Activated CD4-positive, alpha-beta memory T cell treated with anti-CD3 and anti-CD28 coated beads for 36 hours (primary cell): ENCODE measurements at places on chromosomes 3 and 15. TPM values are rescaled to one million over a fixed set of nuclear protein-coding genes. Genes with fewer than 3 reads are reported as not detected.

GAP43 gene
- not detected for total RNA-seq

DNA sequence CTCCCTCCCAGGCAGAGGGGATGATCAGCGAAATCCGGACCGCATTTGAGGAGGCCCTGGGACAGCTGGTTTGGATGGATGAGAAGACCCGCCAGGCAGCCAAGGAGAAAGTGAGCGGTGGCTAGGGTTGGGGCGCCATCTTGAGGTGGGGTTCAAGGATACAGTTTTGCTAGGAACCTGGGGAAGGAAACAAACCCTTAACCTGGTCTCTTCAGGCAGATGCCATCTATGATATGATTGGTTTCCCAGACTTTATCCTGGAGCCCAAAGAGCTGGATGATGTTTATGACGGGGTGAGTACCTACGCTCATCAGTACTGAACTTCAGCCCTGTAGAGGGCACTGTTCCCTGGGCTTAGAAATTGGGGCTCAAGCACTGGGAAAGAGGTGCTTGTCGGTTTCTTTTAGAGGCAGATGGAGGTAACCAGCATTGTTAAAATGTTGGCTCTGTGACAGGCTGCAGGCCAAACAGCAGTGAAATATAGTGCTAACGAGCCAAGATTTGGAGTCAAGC, 9.6 kb upstream of the PSMD2 start:
- H3K27ac ChIP-seq: no peak overlapping the region
- peaks cover 2% of the 10 kb centered on the region for H3K4me1 ChIP-seq

- no peaks in the 10 kb centered on the region for H3K36me3 ChIP-seq
- H3K27ac ChIP-seq: no peak overlapping the region
- no peak for DNase-seq
- H3K27me3 ChIP-seq: no peaks in the 10 kb centered on the region
Measured at GRCh38 chr3:3578718-3579117, 220.5 kb upstream of the LRRN1 start.

DNA sequence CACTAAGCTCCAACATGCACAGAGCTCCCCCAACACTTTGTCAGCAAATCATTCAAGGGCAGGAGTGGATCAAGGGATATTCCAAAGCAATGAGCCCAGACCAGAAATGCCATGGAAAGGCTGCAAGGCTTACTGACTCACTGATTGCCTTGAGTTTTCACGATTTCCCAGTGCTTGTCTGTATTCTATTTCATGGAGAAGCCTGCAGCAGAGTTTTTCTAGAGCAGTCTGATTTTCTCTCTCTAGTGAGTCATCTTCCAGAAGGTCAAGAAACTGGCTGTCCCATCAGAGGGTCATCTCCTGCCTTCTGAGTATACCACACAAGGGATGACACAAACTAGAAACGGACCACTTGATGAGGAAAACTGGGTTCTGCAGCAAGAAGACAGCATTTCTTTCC, 16.5 kb downstream of the LMCD1 start:
- no peaks in the 10 kb centered on the region for H3K4me1 ChIP-seq
- H3K4me3 ChIP-seq: no peak overlapping the region
- H3K27ac ChIP-seq: no peak overlapping the region
- no peaks in the 10 kb centered on the region for H3K36me3 ChIP-seq

- H3K4me1 ChIP-seq: peaks cover 2% of the 10 kb centered on the region
- no peak overlapping the region for H3K4me3 ChIP-seq
- H3K27ac ChIP-seq: no peak overlapping the region
- peaks cover 3% of the 10 kb centered on the region for H3K36me3 ChIP-seq
- H3K27me3 ChIP-seq: peaks cover 5% of the 10 kb centered on the region
- DNase-seq: no peak
Measured at GRCh38 chr3:30305021-30305420, 301.4 kb upstream of the TGFBR2 start.

CCDC54 gene
- total RNA-seq: not detected

POC1A gene
- 28.5 TPM for total RNA-seq

DNA sequence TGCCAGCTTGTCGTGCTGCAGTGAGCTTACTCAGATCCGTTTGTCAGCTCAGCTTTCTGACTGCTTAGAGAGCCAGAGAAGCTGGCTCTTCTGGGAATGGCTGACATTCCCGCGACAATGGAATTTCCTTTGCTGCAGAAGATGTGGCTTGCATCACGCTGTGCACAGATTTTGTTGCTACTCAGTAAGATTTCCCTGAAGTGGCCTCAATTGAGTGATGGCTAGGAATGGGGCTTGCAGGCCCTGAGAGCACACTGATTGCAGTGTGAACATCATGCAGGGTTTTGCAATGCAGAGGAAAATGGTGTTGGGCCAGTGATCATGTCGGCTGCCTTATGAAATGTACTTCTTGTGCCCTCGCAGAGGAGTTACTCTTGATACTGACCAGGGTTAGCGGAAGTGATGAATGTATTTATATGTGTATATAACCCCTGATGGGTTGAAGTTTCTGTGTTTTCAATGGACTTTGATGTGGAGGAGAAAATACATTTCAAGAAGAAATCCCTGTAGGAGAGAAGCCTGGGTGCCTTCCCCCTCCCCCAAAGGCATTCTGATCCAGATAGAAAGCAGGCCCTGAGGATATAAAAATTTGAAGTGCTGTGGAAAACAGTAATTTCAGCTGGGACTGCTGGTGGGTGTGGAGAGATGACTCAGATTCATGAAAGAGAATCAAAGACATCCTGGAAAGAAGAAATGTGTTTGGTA, 102.5 kb upstream of the PDZRN3 start:
- DNase-seq: no peak
- no peaks in the 10 kb centered on the region for H3K4me1 ChIP-seq
- H3K4me3 ChIP-seq: no peak overlapping the region
- H3K36me3 ChIP-seq: no peaks in the 10 kb centered on the region
- H3K27me3 ChIP-seq: no peaks in the 10 kb centered on the region

DNA sequence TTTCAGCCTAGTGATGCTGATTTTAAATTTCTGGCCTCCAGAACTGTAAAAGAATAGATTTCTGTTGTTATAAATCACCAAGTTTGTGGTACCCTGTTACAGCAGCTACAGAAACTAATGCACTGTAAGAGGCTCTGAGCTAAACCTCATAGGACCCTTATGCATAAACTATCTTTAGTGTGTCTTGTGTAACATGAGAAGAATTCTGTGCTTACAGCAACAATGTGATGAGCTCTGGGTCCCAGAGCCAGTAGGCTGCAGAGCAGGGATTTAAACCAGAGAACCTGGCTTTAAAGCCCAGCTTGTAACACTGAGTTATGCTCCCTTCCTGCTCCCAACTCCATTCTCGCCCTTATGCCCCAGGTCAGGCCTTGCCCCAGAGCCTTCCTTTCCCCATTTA, 113.1 kb downstream of the THSD4 start:
- no peak for DNase-seq
- no peak overlapping the region for H3K27ac ChIP-seq
- peaks cover 7% of the 10 kb centered on the region for H3K27me3 ChIP-seq
- no peaks in the 10 kb centered on the region for H3K36me3 ChIP-seq
- H3K4me3 ChIP-seq: no peak overlapping the region

- H3K27me3 ChIP-seq: no peaks in the 10 kb centered on the region
- H3K4me1 ChIP-seq: peaks cover 7% of the 10 kb centered on the region
- H3K27ac ChIP-seq: no peak overlapping the region
- H3K36me3 ChIP-seq: no peaks in the 10 kb centered on the region
- no peak overlapping the region for H3K4me3 ChIP-seq
Measured at GRCh38 chr15:63945007-63945788, 101.1 kb downstream of the DAPK2 start.

PODXL2 gene
- total RNA-seq: 1.3 TPM

- peaks cover 5% of the 10 kb centered on the region for H3K36me3 ChIP-seq
- H3K27me3 ChIP-seq: no peaks in the 10 kb centered on the region
- no peak overlapping the region for H3K27ac ChIP-seq
- H3K4me1 ChIP-seq: peaks cover 5% of the 10 kb centered on the region
- H3K4me3 ChIP-seq: no peak overlapping the region
- no peak for DNase-seq
Measured at GRCh38 chr3:49500205-49500731, 30.2 kb downstream of the DAG1 start.

DNA sequence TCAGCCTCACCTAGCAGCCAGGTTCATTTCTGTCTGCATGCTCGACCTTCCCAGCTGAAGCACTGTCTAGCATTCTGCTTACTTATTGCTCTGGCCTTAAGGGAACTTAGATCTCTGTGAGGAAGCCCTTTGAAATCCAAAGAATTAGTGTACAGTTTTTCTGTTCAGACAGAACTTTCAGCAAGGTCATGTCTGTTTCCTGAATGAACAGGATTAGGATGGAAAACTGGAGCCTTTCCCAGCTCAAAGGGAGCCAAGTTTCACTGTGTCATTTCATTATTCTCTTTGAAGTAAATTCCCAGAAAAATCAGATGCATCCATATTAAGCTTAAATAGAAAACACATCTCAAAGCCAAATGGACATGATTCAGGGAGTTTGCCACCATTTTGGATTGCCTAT, 457.3 kb upstream of the KCNMB2 start:
- no peak for DNase-seq
- H3K27ac ChIP-seq: no peak overlapping the region
- H3K4me3 ChIP-seq: no peak overlapping the region
- H3K4me1 ChIP-seq: peaks cover 6% of the 10 kb centered on the region
- H3K27me3 ChIP-seq: no peaks in the 10 kb centered on the region

DNA sequence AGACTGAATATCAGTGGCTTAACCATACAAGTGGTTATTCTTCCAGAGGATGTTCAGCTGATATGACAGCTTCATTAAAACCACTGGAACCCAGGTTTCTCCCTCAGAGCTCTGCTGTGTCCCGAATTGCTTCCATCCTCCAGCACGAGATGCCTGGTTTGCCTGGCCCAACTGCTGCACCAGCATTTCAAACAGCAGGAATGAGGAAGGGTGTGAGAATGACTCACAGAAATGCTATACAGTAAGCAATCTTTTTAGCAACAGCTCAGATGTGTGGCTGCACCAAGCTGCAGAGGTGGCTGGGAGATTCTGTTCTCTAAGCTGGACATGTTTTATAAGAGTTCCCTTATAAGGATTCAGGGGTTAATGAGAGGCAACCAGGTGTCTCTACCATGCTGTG, 271.0 kb downstream of the GABRG3 start:
- no peaks in the 10 kb centered on the region for H3K36me3 ChIP-seq
- H3K4me3 ChIP-seq: no peak overlapping the region

- peaks cover 19% of the 10 kb centered on the region for H3K36me3 ChIP-seq
- H3K4me1 ChIP-seq: peaks cover 43% of the 10 kb centered on the region
- H3K27ac ChIP-seq: no peak overlapping the region
- H3K4me3 ChIP-seq: no peak overlapping the region
- H3K27me3 ChIP-seq: no peaks in the 10 kb centered on the region
Measured at GRCh38 chr3:130925628-130926027, 31.7 kb downstream of the ATP2C1 start.

DNA sequence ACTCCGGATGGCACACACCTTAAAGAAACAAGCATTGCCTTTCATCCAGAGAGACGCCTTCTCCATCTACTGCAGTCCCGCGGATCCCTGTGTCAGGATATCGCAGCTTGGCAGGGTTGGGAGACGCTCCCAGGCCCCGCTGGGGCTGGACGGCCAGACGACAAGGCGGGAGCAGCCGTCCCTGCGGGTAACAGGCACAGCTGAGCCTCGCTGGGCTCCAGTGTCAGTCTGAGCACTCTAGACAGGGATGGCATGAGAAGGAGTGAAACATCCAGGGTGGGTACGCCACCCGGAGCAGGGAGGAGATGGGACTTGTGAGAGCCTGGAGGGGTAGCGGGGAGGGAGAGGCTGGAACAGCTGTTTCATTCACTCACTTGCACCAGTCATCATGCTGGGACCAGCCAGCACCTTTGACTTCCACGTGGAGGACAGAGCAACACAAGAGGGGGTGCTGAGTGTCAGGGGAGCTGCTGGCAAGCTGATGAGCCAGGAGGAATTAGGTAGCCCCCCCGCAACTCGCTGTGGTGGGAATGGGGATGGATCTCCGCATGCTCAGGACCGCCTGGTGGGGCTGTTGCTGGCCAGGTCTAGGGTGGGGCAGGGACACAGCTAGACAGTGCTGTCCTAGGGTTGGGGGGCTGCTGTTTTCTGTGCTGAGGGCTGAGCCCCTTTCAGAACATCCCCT, 31.6 kb upstream of the SNRPA1 start:
- H3K4me3 ChIP-seq: no peak overlapping the region
- H3K27me3 ChIP-seq: peaks cover 7% of the 10 kb centered on the region
- H3K36me3 ChIP-seq: no peaks in the 10 kb centered on the region
- DNase-seq: no peak

KCNH8 gene
- not detected for total RNA-seq

DNA sequence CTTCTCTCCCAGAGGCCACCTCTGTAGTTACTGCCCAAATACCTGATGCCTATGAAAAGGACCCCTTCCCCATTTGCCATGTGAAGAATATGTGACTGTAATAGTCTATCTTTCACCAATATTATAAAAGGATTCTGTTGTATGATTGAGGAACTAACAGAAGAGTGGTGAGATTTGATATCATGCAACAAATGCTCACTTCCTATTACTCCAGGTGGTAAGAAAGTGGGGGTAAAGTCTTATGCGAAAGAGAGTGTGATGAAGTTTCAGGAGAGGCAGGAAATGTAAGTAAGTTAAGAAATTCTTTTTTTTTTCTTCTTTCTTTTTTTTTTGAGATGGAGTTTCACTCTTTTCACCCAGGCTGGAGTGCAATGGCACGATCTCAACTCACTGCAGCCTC, 24.4 kb upstream of the RAP2B start:
- H3K4me3 ChIP-seq: no peak overlapping the region
- no peak overlapping the region for H3K27ac ChIP-seq
- H3K36me3 ChIP-seq: no peaks in the 10 kb centered on the region
- peaks cover 5% of the 10 kb centered on the region for H3K27me3 ChIP-seq

GRCh38 chr15:60595665-60596064, 116.7 kb upstream of the ICE2 start:
- H3K36me3 ChIP-seq: peaks cover 4% of the 10 kb centered on the region
- H3K27me3 ChIP-seq: no peaks in the 10 kb centered on the region
- H3K27ac ChIP-seq: no peak overlapping the region
- H3K4me1 ChIP-seq: peaks cover 28% of the 10 kb centered on the region
- H3K4me3 ChIP-seq: no peak overlapping the region

GRCh38 chr15:101115786-101116680, 135.8 kb downstream of the CHSY1 start:
- no peak overlapping the region for H3K27ac ChIP-seq
- DNase-seq: no peak
- H3K27me3 ChIP-seq: no peaks in the 10 kb centered on the region
- no peaks in the 10 kb centered on the region for H3K36me3 ChIP-seq
- no peak overlapping the region for H3K4me3 ChIP-seq

GRCh38 chr3:12582730-12583129, 25.8 kb downstream of the MKRN2 start:
- H3K4me3 ChIP-seq: no peak overlapping the region
- no peak overlapping the region for H3K27ac ChIP-seq
- no peaks in the 10 kb centered on the region for H3K4me1 ChIP-seq
- DNase-seq: no peak

DNA sequence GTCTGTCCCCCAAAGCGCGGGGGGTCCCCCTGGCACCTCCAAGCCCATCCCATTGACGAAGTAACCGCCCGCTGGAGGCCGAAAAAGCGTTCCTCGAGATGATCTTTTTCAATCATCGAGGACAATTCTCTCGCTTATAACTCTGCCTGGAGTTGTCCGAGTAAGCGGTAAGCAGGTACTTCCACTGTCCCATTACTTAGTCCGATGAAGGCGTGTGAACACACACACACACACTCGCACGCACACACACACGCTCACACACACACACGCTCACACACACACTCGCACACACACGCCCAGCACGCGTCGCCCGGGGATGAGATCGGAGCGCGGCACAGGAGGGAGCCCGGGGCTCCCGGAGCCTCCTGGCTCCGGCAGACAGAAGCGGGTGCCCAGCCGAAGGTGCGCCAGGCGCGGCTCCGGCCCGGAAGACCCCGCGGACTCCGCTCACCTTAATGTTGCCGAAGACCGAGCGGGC, 430 bp downstream of the SLCO2A1 start:
- H3K27me3 ChIP-seq: peaks cover 32% of the 10 kb centered on the region
- H3K36me3 ChIP-seq: no peaks in the 10 kb centered on the region
- peaks cover 5% of the 10 kb centered on the region for H3K4me1 ChIP-seq

TMEM207 gene
- not detected for total RNA-seq

KY gene
- not detected for total RNA-seq
